ENCODE measurements at places on chromosomes 5 and 9.
A peak's percentile ranks its signal among the peaks of the same experiment; 100 is the strongest.

DNA sequence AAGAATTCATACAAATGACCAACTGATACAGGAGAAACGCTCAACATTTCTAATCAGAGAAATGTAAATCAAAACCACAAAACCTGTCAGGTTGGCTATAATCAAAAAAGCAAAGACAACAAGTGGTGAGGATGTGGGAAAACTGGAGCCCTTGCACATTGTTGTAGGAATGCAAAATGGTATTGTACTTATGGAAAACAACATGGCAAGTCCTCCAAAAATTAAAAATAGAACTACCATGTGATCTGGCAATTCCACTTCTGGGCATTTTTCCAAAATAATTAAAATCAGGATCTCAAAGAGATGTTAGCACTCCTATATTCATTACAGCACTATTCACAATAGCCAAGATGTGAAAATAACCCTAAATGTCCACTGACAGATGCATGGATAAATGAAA is 76.1 kb downstream of the FNIP1 start:
- DNase-seq = no peak

DNA sequence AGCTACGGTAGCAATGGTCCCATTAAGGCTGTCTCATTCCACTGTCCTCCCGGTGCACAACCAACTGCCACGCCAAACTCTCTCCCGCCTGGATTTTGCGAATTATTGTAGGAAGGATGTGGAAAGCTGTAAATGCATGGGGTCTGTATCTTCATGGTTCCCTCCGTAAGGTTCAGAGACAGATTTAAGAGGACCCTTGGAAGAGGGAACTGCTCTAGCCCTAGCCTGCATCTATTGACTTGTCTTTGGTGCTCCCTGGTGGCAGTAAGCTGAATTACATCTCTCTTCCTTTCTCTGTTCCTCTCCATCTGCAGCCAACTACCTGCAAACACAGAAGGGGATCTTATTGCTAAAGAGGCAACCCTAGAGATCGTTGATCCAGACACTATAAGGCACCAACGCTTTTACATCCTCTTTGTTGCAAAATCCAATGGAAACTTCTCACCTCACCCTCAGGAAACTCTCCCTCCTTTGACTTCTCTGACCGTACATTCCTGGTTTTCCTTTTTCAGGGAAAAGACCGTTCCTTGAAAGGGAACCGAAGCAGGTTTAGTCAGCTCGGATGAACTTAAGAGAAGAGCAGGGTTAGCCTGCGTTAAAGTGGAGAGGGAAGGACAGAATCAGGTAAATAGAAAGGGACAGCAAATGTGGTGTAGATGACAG is 11.9 kb downstream of the CAPSL start:
- no peak for DNase-seq

- DNase-seq = no peak
These were observed 28.2 kb upstream of the HSPA9 start for GRCh38 chr5:138603249-138603920.

- no peak for DNase-seq
These were observed 22.7 kb downstream of the RCL1 start for GRCh38 chr9:4815381-4815956.

DNA sequence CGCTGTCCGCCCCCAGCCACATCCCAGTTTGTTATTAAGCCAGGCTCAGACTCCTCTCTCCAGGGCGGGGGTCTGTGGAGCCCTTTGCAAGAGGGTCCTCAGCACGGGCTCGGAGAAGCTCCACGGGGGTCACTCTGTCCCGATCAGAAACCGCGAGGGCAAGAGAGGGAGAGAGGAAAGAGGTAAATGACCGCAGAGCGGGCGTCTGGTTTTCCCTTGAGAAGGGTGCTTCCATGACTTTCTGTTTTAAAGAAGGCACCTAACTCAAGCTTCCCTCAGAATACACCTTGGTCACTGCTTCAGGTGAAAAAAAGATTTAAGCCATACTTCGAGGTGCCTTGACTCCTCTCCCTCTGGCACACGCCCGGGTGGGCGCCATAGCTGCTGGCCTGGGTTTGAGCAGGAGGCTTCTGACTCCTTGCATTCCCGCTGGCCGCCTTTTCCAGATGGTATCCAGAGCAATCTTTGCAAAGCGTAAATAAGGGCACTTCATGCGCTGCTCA is 5.8 kb upstream of the TERT start:
- DNase-seq = no peak

GRCh38 chr5:135009736-135010501 is 24.1 kb downstream of the PITX1 start:
- no peak for DNase-seq

DNA sequence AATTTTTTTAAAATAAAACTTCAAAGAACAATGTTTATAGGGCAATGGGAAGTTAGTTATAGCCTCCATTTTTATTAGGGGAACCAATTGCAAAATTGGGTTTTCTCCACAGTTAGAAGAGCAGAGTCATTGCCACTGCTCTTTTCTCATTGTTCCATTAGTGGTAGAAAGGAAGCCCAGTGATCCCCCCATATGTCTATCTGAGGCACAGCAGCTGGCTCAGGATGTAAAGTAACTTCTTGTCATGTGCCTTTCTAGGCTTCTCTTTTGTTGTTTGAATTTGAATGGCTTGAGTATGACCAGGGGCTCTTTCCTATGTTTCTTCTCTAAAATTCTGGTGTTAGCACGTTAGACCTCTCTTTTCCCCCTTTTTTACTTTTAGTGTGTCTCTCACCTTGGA is 61.2 kb downstream of the UBAP1 start:
- DNase-seq = no peak

- DNase-seq = no peak
These were observed 146.4 kb downstream of the HACD4 start for GRCh38 chr9:20884985-20885593.

- no peak for DNase-seq
These were observed 50.5 kb downstream of the EHMT1 start for GRCh38 chr9:137669261-137669672.

- DNase-seq = no peak
These were observed 190.6 kb downstream of the NSG2 start for GRCh38 chr5:174236070-174236469.

- DNase-seq = no peak
These were observed 77.0 kb upstream of the GNA14 start for GRCh38 chr9:77725046-77725694.

GRCh38 chr5:77645158-77645994 is 6.9 kb upstream of the OTP start:
- peak; percentile 84 for DNase-seq

GRCh38 chr9:102569436-102569835 is 425.7 kb upstream of the CYLC2 start:
- no peak for DNase-seq

- peak; percentile 91 for DNase-seq
These were observed at the start of gene PRRC2B for GRCh38 chr9:131393622-131394463. TSS of gene PRRC2B (plus strand) at chr9:131394086. CDS start at chr9:131430145, 36,059 bp downstream.

DNA sequence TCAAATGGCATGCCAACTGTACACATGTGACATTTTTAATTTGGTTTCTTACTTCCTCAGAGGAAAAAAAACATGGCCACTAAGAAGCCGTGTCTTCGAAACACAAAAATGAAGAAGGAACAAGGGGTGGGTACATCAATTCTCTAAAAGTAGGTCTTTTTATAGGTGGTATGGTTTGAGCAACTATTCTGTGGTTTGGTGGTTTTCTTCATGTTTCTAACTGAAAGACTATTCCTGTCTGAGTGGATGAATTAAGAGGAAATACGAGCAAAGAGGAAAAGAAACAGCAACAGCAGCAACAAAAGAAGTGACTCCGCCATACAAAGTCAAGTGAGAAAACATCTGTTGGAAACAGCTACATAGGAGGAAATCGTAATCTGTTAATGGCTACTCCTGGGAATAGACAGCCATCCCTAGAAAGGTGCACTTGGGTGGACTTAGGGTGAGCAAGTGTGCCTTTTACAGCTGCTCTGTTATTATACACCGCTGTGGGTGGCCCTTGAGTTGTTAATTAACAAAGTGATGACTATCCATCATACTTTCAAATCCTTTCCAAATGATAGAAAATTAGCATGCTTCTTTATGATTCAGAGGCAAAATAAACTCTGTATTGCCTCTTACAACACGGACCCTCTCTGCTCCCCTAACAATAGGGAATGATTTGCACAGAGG is 575.8 kb downstream of the TLE1 start:
- no peak for DNase-seq

GRCh38 chr9:93950619-93951601 is 4.2 kb downstream of the BARX1 start:
- no peak for DNase-seq

GRCh38 chr5:42799241-42799608 is 12.5 kb downstream of the SELENOP start:
- no peak for DNase-seq

- peak; percentile 33 for DNase-seq
These were observed 535 bp downstream of the JMY start for GRCh38 chr5:79236362-79236969.

DNA sequence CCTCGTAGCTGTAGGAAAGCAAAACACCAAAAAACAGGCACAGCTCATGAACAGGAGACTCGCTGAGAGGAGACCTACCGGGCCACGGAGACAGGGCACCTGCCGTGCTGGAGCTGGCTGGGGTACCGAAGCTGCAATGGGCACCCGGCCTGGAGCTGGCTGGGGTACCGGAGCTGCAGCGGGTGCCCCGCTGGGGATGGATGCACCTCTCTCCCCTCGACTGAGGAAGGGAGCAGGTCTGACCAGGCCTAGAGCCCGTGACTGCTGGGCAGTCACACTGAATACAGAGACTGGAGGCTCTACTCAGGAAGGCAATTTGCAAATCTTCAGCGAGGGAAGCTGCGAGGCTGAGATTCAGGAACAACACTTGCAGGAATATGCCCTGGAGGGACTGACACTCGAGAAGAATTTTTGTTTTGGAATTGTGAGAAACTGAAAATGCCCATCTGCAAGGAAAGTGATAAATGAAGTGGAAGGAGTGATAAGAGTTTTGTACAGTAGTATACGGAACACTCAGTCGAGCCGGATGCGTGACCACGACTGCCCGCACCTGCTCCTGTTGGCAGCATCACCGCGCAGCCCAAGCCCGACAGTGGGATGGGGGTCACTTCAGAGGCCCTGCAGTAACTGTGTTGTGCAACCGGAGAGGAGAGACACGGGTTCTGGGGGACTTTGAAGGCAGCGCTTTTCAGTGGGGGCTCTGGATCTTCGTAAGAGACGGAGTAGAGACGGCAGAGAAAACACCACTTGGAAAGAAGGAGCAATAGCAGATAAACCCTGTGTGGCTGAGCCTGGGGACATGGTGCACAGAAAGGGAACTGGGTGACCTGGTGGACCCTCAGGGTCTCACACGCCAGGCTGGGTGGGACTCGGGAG is 27.9 kb upstream of the LPCAT1 start:
- no peak for DNase-seq

DNA sequence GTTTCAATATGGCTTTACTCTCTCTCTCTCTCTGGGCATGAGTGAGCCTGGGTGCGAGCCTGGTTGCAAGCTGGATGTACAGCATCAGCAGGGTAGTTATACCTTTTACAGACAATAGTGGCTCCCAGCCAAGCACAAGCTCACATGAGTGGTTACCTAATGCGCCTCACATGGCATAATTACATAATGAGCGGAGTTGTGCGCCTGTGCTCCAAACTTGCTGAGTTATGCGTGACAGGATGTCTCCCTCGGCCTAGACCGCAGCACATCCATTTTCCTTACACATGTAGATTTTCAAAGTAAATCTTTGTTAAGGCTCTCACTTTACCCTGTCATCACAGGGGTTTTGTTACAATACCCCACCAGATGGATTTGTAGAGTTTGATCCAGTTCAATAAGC is 233.5 kb upstream of the WWC1 start:
- DNase-seq = no peak

DNA sequence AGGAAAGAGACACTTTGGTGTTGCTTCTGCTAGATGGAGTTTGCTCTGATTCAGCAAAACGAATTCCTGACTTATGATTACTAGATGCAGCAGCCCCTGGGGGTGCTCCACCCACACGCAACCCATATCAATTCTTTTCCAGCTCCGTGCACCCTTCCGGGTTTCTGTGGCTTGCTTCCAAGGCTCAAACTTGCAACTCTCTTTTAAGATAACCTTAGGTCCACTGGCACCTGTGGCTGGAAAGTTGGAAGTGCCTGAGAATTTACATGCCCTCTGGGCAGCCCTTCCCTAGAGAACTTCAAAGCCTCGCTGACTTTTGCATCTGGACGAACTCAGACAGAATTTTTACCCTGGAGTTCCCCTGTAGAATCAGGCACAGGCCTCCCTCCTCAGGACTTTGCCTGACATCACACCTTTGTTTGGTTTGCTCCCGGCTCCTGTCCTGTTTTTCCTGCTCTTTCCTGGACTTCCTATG is 224.9 kb downstream of the SNX18 start:
- DNase-seq = no peak

DNA sequence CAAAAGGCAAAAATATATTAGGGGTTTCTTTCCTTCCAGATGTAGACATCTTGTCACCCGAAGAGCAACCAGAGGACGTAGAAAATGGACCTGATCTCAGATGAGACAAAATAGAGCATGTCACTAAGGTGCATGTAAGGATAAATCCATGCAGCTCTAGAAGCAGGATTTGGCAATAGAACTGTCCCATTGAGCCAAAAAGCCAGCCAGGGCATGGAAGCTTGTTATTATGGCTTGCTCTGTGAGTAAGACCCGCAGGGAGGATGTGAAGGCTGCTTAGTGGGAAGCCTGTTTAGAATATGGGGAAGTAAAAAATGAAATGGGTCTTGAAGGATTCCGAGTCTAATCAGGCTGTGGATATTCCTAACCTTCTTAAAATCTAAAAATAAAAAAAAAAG is 165.6 kb upstream of the MPDZ start:
- no peak for DNase-seq

GRCh38 chr9:102038006-102038405 is 299.6 kb upstream of the GRIN3A start:
- no peak for DNase-seq

GRCh38 chr5:60738933-60739332 is 39.0 kb upstream of the DEPDC1B start:
- no peak for DNase-seq

DNA sequence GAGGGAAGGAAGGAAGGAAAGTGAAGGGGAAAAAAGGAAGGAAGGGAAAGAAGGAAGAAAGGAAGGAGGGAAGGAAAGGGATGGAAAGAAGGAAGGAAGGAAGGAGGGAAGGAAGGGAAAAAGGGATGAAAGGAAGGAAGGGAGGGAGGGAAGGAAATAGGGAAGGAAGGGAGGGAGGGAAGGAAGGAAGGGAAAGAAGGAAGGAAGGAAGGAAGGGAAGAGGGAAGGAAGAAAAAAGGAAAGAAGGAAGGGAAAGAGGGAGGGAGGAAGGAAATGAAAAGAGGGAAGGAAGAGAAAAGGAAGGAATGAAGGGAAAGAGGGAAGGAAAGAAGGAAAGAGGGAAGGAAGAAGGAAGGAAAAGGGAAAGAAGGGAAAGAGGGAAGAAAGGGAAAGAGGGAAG is 136.9 kb downstream of the BARX1 start:
- no peak for DNase-seq

DNA sequence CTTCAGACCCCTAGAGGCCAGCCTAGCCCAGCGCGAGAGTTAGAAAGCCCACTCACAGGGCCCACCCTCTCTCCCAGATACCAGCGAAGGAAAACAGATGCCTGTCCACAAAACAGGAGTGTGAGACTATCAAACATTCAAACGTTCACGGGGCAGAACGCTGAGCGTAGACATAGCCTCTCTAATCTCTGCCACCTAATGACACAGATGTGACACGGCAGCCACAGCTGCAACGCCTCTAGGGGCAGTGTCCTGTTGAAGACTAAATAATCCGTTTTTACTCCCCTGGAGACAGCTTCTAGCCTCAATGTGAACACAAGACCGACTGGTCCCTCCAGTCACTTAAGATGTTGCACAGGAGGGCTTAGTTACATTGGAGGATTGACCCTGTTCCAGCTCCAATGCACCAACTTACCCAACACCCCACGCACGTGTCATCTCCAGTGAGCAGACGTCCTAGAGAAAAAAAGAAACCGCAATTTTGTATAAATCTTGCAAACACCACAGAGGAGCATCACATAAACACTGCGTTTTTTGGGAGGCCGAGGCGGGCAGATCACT is 14.3 kb downstream of the DIPK1B start:
- DNase-seq = no peak
